ENCODE measurements at places on chromosomes 7 and 10. TPM values are rescaled to one million over a fixed set of nuclear protein-coding genes. Genes with fewer than 3 reads are reported as not detected.

The ZNF777 gene
- total RNA-seq: 4.4 TPM

The EGR2 gene
- total RNA-seq: 0.74 TPM

The EVX1 gene
- not detected for total RNA-seq

The ORC5 gene
- total RNA-seq: 28.8 TPM

The CDH23 gene
- 3.4 TPM for total RNA-seq

The UTF1 gene
- total RNA-seq: not detected

The OTUD1 gene
- total RNA-seq: 12.8 TPM

The TRIM50 gene
- not detected for total RNA-seq

The SPDYE5 gene
- not detected for total RNA-seq

The HOXA10 gene
- not detected for total RNA-seq

The CRYGN gene
- total RNA-seq: 0.25 TPM

The SEC24C gene
- total RNA-seq: 37.1 TPM

The GRM8 gene
- total RNA-seq: 2.2 TPM
